GM04503 (cell line): ENCODE measurements at places on chromosomes 6 and 20.

DNA sequence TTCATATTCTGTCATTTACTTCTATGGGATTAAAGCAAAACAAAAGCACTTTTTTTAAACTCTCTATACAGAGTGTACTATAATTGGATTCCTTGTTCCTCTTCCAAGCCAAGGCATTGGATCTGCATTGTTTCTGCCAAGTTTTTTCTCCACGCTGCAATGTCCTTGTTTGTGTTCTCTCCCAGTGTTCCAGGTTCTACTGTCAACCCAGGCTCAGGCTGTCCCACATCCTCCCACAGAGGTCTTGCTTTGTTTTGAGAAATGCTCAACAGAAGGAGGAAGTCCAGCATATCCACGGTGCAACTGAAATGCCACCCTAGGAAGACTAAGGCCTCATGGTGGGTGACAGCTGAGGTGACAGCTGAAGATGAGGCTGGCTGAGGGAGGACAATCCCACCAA lies 287.1 kb upstream of the PRDM1 start:
- DNase-seq: no peak

- no peak for DNase-seq
Observed at GRCh38 chr20:51934301-51935002, 132.1 kb upstream of the SALL4 start.

DNA sequence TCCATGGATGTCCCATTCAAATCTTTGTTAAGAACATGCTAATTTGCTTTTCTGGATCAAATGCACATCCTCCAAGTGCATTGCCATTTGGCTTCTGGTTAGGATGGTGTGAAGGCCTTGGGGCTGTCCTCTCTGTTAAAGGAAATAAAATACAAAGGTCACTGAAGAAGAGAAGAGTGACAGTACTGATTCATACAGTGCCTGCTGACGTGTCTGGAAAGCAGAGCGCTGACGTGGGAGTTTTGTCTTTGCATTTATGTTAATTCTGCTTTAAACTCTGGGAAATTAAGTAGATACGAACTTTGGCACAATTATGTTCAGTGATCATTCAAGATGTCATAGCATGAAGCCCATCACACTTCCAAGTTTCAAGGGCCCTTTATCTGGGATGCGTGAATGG lies 33.2 kb downstream of the SYNDIG1 start:
- DNase-seq: no peak

- no peak for DNase-seq
Observed at GRCh38 chr6:126722411-126722810, 382.5 kb downstream of the CENPW start.

DNA sequence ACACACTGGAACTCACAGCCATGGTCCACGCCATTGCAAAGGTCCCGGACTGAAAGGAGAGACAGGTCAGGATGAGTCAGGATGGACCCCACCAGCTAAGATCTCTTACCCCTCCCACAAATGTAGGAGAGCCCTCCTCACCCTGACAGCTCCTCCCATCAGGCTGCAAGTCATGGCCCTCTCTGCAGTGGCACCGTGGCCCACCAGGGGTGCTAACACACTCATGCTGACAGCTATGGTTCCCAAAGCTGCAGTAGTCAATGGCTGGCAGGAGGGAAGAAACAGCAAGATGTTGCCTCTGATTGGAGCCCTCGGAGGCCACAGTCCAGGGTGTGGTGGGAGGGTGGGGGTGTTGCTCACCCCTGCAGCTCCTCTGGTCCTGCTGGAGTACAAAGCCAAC lies 5.7 kb upstream of the RBPJL start:
- DNase-seq: no peak

- DNase-seq: no peak
Observed at GRCh38 chr20:24469894-24470745, 691 bp downstream of the SYNDIG1 start.

DNA sequence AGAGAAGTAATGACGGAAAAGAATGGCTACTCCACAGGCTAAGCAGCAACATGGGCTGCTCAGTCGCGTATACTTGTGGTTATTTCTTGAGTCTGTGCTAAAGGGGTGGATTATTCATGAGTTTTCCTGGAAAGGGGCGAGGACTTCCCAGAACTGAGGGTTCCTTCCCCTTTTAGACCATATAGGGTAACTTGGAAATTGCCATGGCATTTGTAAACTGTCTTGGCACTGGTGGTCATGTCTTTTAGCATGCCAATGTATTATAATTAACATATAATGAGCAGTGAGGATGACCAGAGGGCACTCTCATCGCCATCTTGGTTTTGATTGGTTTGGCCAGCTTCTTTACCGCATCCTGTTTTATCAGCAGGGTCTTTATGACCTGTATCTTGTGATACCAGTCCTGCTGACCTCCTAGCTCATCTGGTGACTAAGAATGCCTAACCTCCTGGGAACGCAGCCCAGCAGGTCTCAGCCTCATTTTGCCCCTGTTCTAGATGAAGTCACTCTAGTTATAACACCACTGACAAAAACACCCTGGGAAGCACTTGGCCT lies 11.4 kb downstream of the LBP start:
- no peak for DNase-seq

GRCh38 chr6:6581054-6581453 lies 7.5 kb upstream of the LY86 start:
- DNase-seq: no peak

- DNase-seq: no peak
Observed at GRCh38 chr6:20415712-20416454, 14.2 kb downstream of the E2F3 start.

DNA sequence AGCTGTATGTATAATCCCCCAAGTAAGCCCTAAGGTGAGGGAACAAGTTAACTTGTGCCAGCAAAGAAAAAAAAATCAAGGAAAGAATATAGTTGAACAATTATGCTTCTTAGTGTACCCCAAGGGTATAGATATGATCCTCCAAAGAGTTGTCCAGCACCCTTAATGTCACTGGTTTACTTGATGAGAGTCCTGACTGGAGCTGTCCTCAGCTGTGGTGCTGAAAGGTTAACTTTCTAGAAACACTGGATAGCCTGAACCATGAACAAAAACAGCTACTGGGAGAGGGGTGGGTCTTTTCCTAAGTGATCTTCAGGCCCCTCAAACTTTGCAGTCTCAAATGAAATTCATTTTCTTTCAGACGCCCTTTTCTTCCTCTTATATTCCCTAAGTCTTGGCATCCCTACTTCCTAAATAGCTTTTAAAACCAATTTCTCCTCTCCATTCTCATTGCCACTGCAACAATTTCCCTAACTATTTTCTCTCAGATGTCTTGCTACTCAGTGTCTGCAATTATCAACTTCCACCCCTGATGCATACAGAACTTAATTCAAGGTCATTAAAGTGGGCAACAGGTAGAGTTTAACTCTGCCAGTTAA lies 83.5 kb upstream of the PROKR2 start:
- DNase-seq: no peak

DNA sequence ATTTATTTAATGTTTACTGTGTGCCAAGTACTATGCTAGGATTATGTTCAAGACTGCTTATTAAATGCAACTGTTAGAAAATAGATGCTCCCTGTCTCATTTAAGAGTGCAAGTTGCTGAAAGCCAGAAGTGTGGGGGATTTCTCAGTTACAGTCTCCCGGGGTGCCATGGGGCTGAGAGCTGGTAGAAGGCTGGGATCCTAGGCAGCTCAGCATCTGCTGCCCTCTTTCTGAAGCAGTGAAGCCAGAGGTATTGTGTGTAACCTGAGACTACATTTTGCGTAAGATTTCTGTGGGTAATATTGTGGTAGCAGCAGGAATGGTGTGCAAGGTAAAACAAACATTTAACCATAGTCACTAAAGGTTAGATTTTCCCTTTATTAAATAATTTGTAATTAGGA lies 120.6 kb downstream of the AKAP7 start:
- DNase-seq: no peak

- DNase-seq: peak; percentile 97
Observed at GRCh38 chr6:130602151-130602770, 224.9 kb upstream of the SMLR1 start.

- DNase-seq: no peak
Observed at GRCh38 chr6:31267651-31268368, 4.1 kb downstream of the HLA-C start.

DNA sequence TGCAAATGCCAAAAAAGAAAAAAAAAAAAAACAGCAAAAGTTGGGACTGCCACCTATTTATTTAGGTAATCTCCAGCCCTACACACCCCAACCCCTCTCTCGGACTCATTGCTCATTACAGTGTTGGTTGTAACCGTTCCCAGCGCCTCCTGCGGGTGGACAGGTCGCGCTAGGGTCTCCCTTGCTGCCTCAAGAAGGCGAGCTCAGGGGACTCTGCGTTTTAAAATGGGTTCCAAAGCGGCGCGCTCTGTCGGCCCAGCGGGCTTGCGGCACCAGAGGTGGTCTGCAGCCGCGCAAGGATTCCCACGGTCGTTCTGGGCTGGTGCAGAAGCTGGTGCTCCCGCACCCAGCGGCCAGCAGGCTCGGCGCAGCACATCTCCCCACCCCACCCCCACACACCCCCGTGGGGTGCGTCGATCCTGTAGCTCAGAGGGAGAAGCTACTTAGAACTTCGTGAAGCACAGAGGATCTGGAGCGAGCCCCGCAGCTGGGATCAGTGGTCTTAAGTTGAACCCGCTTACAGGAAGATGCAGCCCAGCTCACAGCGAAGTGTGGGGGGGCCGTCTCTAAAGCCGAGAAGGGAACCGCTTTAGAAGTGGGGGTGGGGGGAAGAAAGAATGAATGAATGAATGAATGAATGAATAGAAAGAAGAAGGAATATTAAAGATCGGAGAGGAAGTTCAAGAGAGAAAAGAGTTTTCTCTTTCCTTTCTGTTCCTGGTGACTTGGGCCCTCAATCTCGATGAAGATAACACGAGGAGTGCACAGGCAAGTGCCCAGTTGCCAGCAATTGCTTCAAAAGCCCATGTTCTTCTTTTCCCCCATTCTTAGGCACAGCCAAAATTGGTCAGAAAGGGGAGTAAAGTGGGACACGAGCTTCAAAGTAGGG lies 780 bp downstream of the TFAP2A start:
- no peak for DNase-seq

DNA sequence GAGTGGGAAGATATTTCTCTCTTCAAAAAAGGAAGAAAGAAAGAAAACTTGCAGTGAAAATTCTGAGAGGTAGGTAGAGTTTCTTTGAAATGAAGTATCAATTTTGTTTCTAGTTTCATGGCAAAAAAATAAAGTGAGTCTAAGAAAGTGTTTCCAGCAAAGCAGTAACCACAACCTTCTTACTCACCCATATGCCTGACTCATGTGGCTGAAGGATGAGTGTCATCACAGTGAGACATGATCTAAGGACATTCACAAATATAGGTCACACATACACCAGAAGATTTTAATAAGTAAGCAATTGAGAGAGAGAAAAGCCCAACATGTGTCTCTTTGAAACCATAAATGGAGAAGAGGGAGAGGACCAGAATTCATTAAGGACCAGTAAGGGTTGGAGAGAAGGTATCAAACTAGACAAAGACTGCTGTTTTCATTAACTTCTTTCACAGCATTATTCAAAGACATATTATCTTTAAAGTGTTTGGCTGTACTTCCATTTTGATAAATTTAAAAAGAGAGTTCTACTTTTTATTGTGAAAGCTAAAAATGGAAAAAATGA lies 169.5 kb downstream of the FRK start:
- peak; percentile 29 for DNase-seq

DNA sequence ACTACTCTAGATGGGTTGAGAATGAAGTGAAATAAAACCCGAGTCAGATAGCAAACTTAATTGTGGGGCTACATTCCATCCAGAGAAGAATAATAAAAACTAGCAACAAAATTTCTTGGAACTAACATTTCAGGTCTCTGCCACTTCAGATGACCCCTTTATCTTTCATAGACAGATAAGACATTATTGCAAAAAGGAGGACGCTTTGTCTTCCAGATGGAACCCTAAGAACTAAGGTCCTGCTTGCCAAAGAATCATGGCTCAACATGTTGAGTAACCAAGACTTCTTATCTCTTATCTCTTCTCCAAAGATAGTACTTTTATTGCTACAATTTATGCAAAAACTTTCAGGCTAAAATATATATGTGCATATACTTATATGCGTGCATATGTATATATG lies 221.1 kb upstream of the PREP start:
- no peak for DNase-seq

GRCh38 chr20:33781133-33781532 lies 30.0 kb upstream of the CHMP4B start:
- no peak for DNase-seq

DNA sequence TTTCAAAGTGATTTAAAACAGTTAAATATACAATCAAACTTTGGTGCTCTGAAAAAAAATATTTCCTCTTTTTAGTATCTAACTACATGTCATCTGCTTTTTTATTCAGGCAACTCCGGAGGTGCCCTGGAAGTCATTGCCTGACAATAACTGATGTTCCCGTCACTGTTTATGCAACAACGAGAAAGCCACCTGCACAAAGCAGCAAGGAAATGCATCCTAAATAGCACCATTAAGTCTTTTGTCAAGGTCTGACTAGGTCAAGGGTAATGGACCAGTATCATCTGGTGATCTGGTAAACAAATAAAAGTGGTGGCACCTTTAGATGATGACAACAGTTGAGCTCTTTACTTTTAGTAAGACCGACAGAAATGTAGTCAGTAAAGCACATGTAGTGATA lies 13.2 kb downstream of the FAM229B start:
- no peak for DNase-seq

DNA sequence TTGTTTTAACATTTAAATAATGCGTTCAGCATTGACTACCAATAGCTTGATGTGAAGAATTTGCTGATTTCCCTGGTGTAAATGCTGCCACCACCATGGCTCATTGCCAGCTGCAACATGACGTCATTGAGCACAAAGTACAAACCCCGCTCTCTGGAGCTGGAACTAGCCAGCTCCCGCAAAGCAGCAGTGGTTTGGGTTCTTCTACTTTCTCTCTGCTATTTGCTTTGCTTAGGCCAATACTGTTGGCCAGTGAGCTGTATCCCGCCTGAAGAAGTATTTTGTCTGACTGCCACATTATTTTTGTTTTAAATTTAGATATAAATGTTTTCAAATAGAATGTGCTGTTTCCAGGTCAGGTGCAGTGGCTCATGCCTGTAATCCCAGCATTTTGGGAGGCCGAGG lies 47.4 kb upstream of the KIF13A start:
- no peak for DNase-seq

DNA sequence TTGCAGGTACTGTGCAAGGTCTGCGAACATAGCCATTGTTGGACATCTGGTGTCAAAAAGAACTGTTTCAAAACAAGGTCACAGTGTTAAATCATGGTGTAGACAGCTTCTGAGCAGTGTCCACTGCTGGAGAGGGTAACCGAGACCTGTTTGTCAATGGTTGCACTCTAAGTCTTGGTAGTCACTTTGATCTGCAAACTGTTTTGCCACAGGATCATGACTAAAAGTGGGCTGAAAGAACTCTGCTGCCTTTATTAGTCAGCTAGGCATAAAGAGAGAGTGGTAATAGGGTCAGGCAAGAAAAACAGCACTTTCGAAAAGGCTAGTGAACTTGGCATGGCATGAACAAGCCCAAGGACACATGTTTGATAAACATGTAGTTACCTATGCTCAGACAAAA lies 552.3 kb upstream of the CITED2 start:
- no peak for DNase-seq
